ENCODE measurements at places on chromosomes 12 and 14.

GRCh38 chr12:18919871-18920511 is 182.1 kb downstream of the CAPZA3 start:
- no peak for DNase-seq

DNA sequence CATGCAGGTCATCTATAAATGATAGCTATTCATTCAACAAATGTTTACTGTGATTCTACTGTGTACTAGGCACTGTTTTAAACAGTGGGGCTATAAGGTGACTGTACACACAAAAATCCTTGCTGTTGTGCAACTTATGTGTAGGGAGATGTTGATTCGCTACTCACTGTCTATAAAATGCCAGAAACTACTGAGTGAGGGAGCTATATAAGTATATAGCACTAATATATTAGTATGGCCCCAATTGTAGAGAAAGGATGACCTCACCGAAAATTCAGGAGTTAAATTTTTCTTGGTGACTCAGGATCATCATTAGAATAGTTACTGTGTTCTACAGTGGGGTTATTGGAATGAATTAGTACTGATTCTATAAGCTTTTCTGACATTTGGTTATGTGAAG is 117.4 kb downstream of the TGFB3 start:
- no peak for DNase-seq

- no peak for DNase-seq
Observed at GRCh38 chr12:10241290-10241689, 28.6 kb downstream of the GABARAPL1 start.

DNA sequence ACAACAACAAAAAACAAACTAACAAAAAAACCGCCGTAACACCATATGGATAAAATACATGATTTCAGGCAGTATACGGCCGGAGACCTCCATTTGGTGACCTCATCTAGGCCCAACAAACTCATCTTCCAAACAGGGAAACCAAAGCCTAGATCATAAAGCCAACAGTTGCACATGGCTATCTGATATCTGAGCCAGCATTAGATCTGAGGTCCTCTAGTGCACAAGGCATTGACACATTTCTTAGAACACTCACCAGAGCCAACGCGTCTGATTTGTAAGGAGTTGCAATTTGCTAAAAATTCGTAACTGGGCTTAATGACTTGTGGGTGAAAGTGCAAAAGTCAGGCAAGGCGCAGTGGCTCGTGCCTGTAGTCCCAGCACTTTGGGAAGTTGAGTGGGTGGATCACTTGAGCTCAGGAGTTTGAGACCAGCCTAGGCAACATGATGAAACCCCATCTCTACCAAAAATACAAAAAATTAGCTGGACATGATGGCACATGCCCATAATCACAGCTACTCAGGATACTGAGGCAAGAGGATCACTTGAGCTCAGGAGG is 42.0 kb upstream of the NUDT4 start:
- DNase-seq = no peak

DNA sequence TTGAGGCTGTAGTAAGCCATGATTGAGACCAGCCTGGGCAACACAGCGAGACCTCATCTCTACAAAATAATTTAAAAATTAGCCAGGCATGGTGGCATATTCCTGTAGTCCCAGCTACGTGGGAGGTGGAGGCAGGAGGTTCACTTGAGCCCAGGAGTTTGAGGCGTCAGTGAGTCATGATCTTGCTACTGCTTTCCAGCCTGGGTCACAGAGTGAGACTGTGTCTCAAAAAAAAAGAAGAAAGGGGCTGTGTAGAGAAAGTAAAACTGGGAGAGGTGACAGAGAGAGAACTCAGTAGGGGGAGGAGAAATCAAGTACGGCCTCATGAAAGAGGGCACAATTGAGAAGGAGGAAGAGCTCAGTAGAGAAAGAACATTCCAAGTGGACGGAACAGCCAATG is 12.4 kb downstream of the TECPR2 start:
- no peak for DNase-seq

DNA sequence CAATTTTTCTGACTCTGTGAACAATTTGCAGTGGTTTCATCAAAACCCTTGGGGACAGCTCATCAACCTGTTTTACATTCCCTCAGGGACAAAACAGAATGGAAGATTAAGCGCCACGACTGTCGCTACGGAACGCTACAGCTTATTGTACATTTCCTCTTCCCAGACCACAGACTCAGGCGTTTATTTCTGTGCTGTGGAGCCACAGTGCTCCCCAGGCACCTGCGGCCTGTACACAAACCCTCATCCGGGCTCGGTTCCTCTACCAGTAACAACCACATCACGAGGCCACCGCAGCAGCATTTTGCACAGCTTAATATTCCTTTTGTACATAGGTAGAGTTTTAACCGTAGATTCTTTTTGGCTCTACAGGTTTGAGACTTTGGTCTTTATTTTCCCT is 397.4 kb upstream of the OR4E1 start:
- peak; percentile 15 for DNase-seq

DNA sequence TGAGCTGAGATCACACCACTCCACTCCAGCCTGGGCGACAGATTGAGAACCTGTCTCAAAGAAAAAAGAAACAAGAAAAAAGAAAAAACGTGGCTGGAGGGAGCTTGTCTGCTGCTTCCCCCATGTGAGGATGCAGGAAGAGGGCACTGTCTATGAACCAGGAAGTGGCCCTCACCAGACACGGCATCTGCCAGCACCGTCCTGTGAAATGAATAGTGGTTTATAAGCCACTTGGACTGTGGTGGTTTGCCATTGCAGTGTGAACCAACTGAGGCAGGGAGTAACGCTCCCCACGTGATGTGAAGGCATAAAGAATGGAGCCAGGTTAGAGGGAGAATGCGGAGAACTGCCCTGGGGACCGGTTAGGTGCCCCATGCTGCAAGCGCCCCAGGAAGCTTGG is 4.5 kb upstream of the BRF1 start:
- no peak for DNase-seq

- DNase-seq = no peak
Observed at GRCh38 chr12:110754101-110754793, 11.6 kb upstream of the PPP1CC start.

GRCh38 chr12:124695861-124696260 is 128.4 kb upstream of the NCOR2 start:
- DNase-seq = no peak

- no peak for DNase-seq
Observed at GRCh38 chr12:70691018-70691672, 53.9 kb upstream of the PTPRB start.

- DNase-seq = no peak
Observed at GRCh38 chr14:66099931-66100330, 386.2 kb upstream of the CCDC196 start.

DNA sequence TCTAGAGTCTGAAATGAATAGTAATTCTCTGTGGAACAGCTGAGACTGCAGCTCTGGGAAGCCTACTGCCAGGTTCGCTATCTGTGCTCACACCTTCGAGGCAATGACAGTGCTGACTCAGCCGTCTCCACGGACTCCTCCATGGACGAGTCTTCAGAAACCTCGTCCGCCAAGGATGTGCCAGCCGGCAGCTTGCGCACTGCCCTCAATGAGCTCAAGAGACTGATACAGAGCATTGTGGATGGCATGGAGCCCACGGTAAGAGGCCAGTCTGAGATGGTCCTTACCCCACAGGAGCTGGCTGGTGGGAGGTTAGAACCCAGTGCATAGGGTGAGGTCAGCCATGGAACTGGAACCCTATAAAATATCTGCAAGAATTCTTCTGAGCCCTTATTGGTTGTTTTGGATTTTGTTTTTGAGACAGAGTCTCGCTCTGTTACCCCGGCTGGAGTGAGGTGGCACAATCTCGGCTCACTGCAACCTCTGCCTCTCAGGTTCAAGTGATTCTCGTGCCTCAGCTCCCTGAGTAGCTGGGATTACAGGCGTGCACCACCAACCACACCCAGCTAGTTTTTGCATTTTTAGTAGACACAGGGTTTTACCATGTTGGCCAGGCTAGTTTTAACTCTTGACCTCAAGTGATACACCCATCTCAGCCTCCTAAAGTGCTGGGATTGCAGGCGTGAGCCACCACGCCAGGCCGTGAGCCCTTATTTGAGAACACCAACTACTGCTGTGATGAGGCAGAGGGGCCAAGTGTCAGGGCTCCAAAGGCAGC is 43.9 kb downstream of the RAB35 start:
- no peak for DNase-seq

DNA sequence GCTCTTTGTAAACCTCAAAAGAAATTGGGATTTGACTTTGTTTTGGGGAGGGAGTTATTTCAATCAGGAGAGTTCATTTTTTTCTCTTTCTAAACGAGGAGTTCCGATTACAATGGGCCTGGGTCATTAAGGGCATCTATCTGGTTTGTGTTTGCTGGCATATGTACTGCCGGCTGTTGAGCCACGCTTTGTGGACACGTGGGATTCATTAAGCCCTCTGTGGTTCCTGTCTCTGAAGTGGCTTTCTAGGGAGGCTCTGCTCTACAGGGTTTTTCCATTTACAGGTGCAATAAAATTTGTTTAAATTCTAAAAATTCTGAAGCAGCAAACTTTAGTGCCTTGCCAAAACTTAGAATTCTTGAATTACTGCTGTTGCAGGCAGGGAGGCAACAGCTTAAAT is 57.9 kb downstream of the GNS start:
- DNase-seq = no peak

GRCh38 chr12:105812366-105812765 is 326.4 kb downstream of the NUAK1 start:
- DNase-seq = no peak

GRCh38 chr14:39016733-39017095 is 86.3 kb downstream of the SEC23A start:
- DNase-seq = no peak

DNA sequence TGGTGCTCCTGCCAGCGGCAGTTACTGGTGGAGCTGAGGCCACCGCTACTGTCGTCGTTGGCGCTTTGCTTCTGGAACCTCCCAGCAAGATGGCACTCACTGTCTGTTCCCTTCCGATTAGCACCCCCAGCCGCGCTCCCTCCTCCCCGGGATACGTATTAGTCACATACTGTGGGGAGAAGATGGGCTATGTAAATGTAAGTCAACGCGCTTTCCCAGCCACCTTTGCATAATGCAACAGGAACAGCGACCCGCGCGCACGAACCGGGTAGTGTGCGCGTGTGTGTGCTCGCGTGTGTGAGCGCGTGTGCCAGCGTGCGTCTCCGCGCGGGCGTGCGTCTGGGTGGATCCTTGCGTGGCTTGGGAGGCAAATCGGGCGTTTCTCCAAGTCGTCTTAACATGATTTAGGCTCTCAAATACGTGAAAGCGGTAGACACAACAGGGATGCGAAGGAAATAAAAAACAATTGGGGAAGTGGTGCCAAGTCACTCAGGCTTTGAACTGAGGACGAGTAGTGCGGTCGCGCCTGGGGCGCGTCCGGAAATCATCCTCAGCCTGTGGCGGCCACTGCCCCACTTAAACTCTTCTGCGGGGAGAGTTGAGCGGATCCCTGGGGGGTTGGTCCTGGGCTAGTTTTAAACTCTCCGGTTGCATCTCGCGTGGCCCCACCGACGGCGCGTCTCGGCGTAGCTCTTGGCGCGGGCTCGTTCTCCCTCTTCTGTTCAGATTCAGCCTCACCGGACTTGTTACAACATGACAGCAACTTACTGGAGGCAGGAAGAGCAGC is 1.8 kb downstream of the FLRT2 start:
- no peak for DNase-seq

DNA sequence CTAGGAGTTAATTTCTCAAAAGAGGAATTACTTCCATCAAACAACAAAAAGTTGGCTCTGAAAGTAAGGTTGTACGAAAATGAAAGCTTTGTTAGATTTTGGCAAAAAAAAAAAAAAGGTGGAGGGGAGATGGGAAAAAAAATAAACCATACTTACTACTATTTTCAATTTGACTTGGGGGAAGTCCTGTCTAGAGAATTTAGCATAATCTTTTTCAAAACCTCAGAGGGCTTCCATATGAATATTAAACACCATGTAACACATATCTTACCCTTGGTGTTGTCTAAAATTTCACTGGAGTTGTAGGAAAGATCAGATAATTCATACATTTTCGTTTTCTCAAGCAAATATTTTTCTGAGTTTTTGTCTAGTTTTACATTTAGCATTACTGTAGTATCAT is 17.5 kb downstream of the GRIP1 start:
- DNase-seq = no peak

- no peak for DNase-seq
Observed at GRCh38 chr14:93044121-93044520, 71.6 kb downstream of the ITPK1 start.

DNA sequence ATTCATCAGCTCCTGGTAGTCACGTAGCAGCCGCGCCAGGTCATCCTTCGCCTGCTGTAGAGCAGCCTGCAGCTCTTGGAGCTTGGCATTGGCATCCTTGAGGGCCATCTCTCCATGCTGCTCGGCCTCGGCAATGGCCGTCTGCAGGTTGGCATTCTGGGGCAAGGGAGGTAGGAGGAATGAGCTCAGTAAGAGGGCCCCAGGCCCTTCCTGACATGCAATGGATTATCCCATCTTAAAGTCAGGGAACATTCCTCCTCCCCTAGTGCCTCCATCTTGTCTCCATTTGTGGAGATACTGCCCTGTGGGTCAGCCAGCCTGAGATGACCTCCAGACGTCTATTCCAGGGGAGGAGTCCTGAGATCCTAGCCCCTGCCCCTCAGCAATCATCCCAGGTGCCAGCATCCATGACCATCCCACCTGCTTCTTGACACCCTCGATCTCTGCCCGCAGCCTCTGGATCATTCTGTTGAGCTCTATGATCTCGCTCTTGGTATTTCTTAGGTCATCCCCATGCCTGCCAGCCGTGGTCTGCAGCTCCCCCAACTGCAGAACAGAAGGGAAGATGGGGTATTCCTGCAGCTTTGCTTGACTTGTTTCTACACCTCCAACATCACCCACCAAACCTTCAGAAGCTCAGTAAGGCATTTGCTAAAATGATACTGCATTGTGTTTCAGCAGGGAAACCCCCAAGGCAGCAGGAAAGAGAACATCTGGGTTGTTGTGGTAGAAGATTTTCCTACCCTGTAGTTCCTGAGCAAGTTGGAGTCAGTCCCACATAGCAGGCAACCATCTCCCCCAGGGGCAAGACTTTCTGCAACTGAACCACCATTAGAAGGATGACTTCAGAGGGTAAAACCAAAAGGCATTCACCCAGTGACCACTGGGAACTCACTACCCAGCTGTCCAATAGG is 4.4 kb downstream of the KRT3 start:
- DNase-seq = no peak

DNA sequence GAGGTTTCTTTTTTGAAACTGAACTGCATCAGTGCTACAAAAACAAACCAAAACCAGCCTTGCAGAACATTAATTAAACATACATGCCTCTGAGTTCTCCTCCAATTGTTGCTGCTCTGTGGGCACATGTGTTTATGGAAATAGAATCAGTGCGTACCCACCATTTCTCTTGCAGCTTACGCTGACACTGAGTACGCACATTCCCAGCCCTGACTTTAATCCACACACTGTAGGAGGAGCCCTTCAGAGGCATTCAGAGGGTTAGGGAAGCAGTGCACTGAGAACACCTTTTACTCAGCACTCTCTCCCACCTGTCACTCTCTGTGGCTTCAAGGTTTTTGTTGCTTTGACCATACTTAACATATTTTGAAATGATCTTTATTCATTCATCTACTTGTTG is 250.5 kb upstream of the PWP1 start:
- DNase-seq = no peak

- no peak for DNase-seq
Observed at GRCh38 chr12:4584896-4585295, 22.9 kb downstream of the DYRK4 start.

- no peak for DNase-seq
Observed at GRCh38 chr12:26878661-26879119, 45.7 kb upstream of the ITPR2 start.

Data from activated T-helper 9 cell treated with anti-CD3 and anti-CD28 coated beads, Interleukin-2, amount 50 U/mL, for 16 hours (primary cell).